Cortex of kidney (tissue), 1 donor: ENCODE measurements at places on chromosomes 1 and 21.

- no peak for DNase-seq
Measured at GRCh38 chr21:41337515-41337914, 20.9 kb downstream of the FAM3B start.

- DNase-seq = no peak
Measured at GRCh38 chr21:34198231-34199120, 125.1 kb downstream of the MRPS6 start.

DNA sequence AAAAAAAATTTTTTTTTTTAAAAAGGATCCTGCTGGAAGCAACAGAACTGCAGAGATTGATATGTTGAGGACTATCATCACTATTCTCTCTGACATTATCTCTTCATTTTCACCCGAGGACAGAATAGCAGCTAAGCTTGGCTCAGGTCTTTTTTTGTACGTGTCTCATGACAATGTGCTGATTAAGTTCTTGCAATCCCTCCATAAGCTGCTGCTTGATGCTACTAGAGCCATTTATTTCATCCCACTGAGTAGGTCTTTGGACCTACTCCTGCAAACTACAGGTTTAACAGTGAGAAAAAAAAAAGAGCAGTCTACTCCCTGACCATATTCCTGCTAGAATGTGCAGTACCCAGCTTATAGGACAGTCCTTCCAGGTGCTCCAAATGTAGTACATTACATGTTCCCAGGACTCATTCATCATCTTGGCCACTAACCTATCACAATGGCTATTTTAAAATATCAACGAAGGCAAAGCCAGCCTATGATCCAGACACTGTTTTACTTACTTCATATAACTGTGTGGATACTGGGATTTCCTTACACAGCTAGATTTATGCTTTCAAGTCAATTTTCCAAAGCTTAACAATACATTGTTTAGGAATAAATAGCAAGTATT is 54.1 kb downstream of the ARHGAP29 start:
- no peak for DNase-seq

DNA sequence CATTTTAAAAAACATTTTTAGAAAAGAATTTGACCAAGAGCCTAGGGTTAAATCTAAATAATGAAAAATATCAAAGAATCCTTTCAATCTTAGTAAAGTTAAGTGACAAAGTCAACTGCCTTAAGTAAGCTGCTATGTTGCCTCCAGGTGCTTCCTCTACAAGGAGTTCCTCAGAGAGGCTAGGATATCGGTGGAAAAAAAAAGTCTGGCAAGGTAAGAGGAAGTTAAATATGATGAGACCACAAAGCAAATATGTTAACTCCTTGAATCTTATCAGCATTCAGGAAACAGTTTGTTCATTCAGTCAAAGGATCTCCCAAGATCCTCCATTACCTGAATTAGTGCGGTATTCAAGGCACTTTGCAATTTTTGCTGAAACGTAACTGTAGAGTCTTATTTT is 563.5 kb downstream of the PTPRC start:
- no peak for DNase-seq

GRCh38 chr1:219900201-219900600 is 28.2 kb downstream of the SLC30A10 start:
- DNase-seq = no peak

GRCh38 chr21:43912500-43912899 is 47.5 kb downstream of the AGPAT3 start:
- DNase-seq = no peak

GRCh38 chr1:54012008-54012325 is 6.0 kb downstream of the LDLRAD1 start:
- DNase-seq = no peak

DNA sequence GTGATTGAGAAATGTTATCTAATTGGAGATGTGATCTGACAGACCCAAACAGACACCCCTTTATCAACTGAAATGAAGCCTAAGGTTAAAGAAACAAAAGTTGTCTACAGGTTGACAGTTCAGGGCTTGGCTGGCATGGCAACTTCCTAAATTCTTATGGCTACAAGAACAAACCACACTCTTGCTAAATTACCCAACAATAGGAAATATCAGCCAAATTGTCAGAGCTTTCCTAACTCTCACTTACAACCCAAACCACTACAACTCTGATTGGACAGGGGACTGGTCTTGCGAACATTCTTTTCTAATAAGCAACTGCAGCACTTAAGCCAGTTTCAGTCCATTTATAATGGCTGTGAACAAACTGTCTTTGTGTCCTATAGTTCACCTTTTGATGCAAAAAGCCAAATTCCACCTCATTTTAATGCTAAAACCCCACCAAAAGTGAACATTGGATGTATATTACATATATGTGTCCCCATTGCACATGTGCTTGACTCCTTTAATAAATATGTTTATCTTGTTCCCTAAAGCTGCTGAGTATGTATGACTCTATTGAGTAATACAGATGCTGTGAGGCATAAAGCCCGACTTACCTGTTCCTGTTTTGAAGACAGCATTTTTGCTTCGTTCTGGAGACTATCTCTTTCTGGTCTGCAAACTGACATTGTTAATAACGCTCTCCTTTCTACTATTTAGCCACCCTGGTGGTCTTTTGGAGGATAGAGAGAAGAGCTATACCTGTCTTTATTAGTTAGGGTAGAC is 101.3 kb upstream of the HMCN1 start:
- no peak for DNase-seq

- no peak for DNase-seq
Measured at GRCh38 chr1:118978914-118979701, 9.0 kb downstream of the TBX15 start.

DNA sequence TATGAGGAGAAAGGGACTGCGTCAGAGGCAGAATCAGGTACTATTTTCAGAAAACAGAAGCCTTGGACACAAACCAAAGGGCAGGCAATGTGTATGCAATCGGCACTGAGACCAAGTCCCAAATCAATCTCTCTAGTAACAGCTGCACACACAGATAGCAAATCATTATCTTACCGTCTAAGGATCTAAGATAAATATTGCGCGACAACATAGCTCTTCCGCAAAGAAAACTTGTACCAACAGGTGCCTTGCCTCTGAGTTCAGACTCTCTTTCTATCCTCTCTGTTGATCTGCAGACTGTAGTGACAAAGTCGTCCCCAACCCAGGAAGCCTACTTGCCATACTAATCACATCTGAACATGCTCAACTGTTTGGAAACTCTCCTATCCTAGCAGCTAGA is 22.6 kb upstream of the SAMD13 start:
- DNase-seq = no peak

- no peak for DNase-seq
Measured at GRCh38 chr21:41630917-41631316, 123.0 kb upstream of the TMPRSS2 start.

DNA sequence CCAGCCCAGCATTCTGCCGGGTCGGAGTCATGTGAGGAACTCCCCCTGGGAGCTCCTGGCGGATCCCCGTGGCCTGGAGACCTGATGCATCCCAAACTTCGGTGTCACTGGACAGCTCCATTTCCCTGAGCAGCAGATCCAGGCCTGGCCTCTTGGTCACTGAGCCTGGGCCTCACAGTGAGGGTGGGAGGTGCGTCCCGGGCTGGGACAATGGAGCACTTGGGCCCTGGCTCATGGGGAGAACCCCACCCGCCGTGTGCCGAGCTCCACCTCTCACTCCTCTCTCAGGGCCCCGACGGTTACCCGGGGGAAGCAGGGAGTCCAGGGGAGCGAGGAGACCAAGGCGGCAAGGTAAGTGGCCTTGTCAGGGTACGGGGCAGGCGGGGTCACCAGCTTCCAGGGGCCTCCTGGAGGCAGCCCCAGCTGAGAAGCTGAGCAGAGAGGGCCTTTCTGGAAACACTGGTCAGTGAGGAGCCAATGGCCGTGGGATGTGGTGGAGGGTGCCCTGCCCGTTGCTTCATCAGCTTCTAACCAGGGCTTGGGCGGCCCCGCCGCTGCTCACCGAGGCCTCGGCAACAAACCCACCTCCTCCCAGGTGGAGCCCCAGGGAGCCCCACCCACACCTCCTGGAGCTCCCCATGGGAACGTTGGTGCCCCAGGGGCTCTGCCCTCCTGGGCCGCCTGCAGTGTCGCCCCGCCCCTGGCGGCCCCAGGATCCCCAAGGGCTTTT is 19.8 kb downstream of the COL6A2 start:
- no peak for DNase-seq

GRCh38 chr1:177439301-177439700 is 268.5 kb downstream of the BRINP2 start:
- no peak for DNase-seq

GRCh38 chr1:74818661-74819456 is 85.9 kb downstream of the TYW3 start:
- DNase-seq = no peak

GRCh38 chr1:12472798-12473551 is 145.0 kb downstream of the DHRS3 start:
- DNase-seq = no peak

- no peak for DNase-seq
Measured at GRCh38 chr1:36881541-36881940, 152.8 kb downstream of the GRIK3 start.

GRCh38 chr1:84078108-84078841 is 65.8 kb upstream of the PRKACB start:
- DNase-seq = no peak

DNA sequence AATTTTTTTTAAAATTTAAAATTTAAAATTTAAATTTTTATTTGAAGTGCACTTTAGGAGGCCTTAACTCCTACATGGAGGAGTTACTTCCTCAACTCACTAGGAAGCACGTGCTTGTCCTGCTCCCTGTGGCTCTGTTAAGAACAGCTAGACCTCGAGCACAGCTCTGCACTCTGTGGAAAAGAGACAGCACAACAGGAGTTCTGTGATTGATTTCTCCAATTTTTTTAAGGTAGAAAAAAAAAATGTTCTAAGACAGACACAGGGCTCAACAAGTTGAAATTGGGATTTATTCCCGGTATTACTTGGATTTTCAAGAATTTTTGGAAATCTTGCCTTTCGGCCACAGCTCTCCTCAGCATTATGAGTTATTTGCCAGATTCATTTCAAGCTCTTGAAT is 356.6 kb upstream of the LYPLAL1 start:
- DNase-seq = no peak
